NCI-H187 (cell line): ENCODE measurements at places on chromosomes 6 and 20.

- DNase-seq = no peak
Measured at GRCh38 chr6:1672379-1672778, 62.7 kb downstream of the FOXC1 start.

DNA sequence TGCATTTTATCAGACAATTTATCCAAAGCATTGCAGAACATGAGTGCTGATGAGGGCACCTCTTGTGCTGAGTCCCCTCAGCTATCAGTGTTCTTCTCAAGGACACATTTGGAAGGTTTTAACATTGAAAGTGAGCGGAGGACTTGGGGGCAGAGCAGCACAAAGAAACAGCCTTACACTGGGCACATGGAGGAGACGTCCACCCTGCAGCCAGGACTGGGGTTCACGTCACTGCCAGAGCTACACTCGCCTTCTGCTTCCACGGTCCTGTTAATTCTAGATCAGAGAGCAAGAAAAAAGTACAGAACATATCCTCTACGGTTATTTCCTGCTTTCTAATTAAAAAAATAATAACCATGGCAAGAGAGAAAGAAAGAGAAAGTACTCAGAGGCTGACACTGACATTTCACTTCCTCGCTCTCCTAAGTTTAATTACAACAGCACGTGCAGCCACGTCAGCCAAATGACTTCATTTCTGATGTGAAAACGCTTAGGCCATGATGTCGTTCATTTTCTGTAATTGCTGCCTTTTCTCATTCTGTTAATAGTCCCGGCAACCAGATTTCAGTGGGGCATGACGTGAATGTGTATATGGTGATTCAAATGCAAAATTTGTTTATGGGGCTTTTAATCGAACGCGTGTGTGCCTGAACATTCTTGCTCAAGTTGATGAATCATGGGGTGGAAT, 5.1 kb downstream of the PRND start:
- DNase-seq = no peak

- no peak for DNase-seq
Measured at GRCh38 chr6:157400676-157401075, 19.7 kb downstream of the ZDHHC14 start.

DNA sequence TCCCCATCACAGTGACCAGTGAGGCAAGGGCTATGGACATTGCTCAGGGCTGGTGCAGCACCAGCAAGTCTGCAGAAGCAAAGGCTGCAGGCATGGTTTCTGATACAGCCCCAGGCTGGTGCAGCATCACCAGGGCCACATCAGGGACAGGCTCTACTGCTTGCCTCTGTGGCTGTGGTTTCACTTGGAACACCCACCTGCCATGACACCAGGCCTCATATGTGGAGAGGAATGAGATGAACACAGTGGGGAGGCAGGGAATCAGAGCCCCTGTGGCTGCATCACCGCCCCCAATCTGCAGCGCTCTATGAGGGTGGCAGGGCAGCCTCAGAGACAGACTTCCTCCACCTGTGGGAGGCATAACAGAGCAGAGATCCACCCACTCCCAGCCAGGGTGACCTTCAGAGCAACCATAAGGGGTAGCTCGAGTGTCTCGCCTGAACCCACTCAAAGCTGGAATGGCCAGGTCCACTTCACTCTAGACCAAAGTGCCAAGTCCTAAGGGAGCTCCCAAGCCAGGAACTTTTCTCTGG, 7.9 kb downstream of the RING1 start:
- DNase-seq = no peak

- DNase-seq = peak; percentile 39
Measured at GRCh38 chr6:26032340-26033084, 54.7 kb upstream of the HFE start.

- DNase-seq = no peak
Measured at GRCh38 chr6:39170389-39170788, 55.4 kb upstream of the SAYSD1 start.

- no peak for DNase-seq
Measured at GRCh38 chr6:15184441-15184861, 61.4 kb upstream of the JARID2 start.

DNA sequence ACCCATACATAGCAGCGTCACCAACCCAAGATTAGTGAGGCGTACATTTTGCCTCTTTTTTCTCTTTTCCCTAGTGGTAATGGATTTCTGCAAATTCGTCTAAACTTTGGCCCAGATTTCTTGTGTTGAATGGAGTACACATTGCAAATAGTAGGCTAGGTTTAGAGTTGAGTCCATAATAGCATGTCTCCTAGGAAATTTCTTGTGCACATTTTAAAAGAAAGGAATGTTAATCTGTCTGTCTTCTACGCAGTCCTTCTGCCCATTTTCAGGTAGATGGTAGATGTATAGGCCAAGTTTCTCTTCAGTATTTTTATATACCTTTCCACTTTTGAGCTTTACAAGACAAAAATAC, 15.7 kb downstream of the TAB2 start:
- no peak for DNase-seq

DNA sequence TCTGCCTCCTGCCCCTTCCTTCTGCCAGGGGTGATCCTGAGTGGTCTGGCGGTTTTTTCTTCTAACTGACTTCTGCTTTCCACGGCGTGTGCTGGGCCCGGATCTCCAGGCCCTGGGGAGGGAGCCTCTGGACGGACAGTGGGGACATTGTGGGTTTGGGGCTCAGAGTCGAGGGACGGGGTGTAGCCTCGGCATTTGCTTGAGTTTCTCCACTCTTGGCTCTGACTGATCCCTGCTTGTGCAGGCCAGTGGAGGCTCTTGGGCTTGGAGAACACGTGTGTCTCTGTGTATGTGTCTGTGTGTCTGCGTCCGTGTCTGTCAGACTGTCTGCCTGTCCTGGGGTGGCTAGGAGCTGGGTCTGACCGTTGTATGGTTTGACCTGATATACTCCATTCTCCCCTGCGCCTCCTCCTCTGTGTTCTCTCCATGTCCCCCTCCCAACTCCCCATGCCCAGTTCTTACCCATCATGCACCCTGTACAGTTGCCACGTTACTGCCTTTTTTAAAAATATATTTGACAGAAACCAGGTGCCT, 10.2 kb downstream of the SLC29A1 start:
- no peak for DNase-seq

- DNase-seq = no peak
Measured at GRCh38 chr6:111711984-111712752, 106.5 kb upstream of the TRAF3IP2 start.

DNA sequence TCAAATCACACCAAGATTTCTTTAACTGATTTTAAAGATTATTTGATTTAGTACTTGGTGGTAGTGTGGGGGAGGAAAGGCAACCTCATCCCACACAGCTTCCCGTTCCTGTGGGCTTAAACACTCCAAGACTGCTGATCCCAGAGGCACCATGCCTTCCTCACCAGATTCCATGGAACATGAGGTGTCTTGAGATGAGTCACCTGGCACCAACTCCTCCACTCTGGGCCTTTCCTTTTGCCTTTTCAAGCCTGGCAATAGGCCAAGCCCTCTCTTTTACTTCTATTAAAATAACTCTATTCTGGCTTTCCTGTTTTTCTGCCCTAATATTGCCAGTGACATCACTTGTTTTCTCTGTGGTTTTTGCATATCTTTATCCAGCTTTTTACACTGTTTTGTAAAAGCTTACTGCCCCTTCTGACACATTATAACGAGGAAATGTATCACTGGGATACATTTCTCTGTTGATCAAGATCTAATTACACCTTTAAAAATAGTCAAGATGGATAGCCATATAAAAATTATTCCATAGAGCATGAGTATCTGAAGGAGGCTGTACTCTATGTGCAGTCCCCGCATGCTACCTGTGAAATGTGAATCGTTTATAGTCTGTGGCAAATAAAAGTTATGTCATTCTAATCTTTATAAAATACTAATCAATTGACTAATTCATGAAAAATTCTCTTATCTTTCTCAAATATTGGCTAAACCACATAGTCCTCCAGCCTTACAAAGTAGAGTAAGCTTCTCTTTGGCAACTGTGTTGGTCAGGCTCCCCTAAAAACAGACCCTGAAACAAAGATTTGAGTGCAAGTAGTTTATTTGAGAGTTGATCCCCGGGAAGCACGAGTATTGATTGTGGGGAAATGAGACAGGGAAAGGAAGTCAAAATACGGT, 257.8 kb upstream of the KCNQ5 start:
- DNase-seq = no peak

GRCh38 chr6:45378334-45378926, 696 bp upstream of the SUPT3H start:
- DNase-seq = no peak

GRCh38 chr20:24633521-24633920, 164.1 kb downstream of the SYNDIG1 start:
- no peak for DNase-seq

DNA sequence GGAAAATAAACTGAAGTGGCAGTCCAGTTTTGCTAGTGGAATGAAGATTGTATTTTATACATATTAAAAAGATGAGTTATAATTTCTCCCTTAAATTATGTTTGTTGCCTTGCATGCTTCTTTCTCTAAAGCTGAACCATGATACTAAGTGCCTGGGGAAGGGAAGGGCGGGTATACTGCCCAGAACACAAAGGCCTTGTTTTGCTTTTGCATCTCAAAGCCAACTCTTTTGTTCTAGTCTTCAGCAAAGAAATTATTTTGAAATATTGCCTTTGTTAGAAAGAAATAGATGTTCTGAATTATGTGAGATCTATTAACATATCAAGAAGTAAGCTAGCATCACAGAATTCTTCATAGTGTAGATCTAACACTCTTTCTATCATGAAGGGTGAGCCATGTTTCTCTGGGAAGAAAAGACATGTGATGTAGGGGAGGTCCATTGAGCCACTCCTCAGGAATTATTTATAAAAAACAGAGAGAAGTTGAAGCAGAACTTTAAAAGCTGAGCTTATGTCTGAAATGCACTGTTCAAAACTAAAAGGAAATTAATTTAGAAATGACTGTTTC, 108.4 kb downstream of the RIMS1 start:
- DNase-seq = no peak

DNA sequence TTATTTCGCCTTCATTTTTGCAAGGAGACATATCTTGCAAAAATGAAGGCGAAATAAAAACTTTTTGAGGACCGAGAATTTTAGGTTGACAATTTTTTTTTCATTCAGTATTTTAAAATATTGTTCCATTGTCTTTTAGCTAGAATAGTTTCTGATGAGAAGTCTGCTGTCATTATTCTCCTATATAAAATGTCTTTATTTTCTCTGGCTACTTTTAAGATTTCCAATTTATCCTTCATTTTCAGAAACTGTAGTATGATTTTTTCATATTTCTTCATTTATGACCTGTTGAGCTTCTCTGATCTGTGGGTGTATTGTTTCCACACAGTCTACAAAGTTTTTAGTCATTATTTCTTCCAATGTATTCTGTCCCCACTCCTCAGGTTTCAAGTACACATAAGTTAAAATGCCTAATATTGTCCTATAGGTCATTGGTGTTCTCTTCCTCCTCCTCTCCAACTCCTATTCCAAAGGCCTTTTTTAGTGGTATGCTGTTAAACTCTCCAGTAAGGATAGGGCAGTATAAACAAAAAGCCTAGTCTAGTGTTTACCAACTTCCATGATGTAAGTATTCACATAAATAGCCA, 15.7 kb downstream of the AHI1 start:
- no peak for DNase-seq

DNA sequence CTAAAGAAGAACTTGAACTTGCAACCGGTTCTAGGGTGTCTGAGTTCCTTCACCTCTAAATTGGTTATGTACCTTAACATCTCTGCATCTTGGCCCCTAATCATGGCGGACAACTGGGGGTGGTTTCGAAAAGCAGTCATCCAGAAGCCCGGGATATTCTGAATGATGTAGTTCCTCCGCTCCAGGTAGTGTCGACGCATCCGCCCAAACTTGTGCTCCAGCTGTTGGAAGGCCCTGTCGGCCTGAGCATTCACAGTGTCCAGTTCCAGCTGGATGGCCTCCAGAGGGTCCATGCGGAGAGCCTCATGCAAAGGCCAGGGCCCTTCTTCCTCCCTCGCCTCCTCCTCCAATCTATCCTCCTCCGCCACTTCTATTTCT, 887 bp downstream of the TSPYL1 start:
- no peak for DNase-seq

GRCh38 chr20:32979201-32979998, 24.8 kb downstream of the SUN5 start:
- no peak for DNase-seq

- no peak for DNase-seq
Measured at GRCh38 chr6:41966961-41967311, 25.3 kb upstream of the CCND3 start.

DNA sequence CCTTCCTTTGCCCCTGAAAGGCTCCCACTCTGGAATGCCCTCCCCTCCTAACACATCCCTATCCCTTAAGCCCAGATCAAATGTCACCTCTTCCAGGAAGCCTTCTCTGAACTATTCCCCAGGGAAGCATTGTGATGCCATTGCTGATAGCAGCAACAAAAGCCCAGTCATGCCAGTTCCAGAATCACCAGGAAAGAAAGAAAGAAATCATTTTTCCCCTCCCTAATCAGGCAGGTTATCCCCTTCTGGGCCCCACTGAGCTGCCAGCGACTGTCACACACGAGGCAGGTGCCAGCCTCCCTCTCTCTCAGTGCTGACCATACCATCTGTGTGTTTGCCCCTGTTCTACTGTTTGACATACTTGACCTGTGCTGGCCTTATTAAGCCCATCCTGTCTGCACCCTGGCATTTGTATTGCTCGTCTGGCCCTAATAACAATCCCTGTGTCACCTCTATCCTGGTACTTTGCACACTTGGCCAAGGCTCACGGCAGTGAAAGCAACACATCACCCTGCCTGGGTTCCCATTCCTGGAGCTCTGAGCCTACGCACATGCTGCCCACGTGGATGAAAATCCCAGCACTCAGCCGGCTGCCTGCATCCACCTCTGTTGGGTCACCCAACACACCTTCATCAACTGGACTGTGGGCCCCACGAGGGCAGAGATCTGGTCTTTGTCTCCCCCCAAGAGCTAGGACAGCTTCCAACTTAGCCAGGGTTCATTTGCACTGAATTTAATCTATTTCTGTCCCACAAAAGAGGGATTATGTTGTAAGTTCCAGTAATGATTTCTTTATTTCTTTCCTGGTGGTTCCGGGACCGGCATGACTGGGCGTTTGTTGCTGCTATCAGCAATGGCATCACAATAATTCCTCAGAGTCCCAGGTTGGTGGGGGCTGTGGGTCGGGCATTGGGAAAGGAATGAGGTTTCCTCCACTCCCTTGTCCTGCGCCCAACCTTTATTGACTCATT, 5.3 kb upstream of the BPIFB1 start:
- DNase-seq = no peak

GRCh38 chr20:59816146-59816738, 117.2 kb downstream of the SYCP2 start:
- no peak for DNase-seq

GRCh38 chr6:37142050-37142614, 27.8 kb upstream of the PIM1 start:
- DNase-seq = no peak
